ENCODE measurements at places on chromosomes 2 and 18.

DNA sequence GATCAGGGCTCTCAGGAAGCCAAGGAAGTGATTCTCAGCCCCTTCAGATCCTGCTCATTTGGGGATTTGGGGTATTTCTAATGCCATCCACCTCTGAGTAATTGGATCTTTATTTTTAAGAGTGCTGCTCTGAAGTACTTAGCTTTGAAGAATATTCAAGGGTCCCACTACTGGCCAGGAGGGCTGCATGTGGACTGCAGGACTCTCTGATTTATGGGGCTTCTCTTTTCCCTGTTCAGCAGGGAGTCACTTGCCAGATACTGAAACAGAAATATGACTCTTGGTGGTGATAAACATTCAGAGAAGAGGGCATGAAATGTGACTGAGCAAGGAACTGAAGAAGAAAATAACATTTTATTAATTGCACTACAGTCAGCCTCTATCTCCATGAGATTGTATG lies 138.5 kb downstream of the MTX2 start:
- no peaks in the 10 kb centered on the region for H3K36me3 ChIP-seq
- H3K4me1 ChIP-seq = no peaks in the 10 kb centered on the region
- no peaks in the 10 kb centered on the region for H3K27me3 ChIP-seq
- no peak for DNase-seq

DNA sequence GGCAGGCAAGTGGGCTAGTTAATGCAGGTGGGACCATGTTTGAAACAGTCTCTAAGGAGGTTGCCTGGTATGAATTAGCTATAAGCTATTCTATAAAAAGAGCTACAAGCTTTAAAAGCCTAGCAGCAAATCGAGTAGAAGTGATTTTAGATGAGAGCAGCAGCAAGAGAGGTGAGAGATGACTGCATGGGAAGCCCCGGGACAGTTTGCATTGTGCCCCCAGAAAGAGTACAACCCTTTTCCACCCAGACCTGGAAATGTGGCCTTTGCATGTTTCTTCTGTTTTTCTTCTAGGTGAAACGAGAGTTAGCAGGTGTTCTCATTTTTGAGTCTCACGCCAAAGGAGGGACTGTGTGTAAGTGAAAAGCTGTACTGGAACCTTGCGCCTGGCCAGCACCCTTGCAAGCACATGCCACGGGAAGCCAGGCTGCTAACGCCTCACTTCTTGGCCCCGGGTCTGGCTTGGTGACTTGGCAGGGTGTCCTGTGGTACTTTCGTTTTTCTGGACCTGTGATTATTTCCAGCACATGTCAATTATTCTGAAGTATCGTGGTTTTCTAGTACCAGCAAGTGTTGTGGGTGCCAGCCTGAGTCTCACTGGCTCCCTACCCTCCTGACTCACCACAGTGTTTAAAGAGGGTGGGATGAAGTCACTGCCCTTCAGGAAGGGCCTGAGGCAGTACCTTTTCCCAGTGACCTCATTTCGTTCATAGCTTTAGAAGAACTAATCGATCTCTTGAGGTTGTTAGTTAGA lies 90.3 kb upstream of the MAP3K20 start:
- no peak overlapping the region for H3K27ac ChIP-seq
- no peak overlapping the region for H3K4me3 ChIP-seq
- no peak for DNase-seq
- peaks cover 9% of the 10 kb centered on the region for H3K4me1 ChIP-seq

DNA sequence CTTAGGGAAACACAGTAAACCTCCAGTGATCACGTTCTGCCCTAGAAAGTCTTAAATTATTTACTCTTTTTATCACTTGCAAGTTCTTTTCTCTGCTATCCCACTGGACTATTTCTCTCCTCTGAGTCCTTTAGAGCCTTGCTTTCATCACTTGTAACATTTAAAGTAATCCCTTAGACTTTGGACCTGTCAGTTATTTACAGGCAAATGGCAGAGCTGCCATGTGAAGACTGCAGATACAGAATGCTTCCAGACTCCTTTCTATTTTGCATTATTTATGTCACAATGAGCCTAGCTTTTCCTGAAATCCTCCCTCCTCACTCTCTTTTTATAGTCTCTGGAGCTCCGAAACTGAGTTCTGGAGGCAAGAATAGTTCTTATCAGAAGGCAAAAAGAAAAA lies 325.6 kb upstream of the TRIB2 start:
- no peaks in the 10 kb centered on the region for H3K27me3 ChIP-seq
- H3K4me3 ChIP-seq = no peak overlapping the region
- no peaks in the 10 kb centered on the region for H3K4me1 ChIP-seq
- no peaks in the 10 kb centered on the region for H3K36me3 ChIP-seq

DNA sequence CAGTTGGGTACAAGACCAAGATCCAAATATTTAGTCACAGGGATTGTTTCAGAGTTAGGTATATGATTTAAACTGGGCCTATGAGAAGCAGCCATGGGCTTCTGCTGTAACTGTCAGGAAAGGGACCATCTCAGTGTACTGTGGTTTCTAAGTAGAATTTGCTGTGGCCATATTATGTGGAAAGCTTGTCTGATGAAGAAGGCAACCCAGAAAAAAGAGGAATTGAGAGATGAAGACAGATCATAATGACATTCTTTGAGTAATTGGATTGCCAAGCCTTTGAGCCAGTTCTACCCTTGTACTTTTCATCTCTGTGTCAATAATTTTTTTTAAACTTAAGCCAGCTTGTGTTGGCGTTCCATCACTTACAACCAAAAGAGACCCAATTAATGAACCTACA lies 259.6 kb downstream of the NUP35 start:
- H3K4me1 ChIP-seq = no peaks in the 10 kb centered on the region
- H3K27ac ChIP-seq = no peak overlapping the region
- H3K36me3 ChIP-seq = no peaks in the 10 kb centered on the region
- H3K27me3 ChIP-seq = no peaks in the 10 kb centered on the region
- DNase-seq = no peak

GRCh38 chr2:233436691-233437438 lies 82.6 kb downstream of the DGKD start:
- H3K4me1 ChIP-seq = no peaks in the 10 kb centered on the region
- DNase-seq = no peak
- H3K27me3 ChIP-seq = no peaks in the 10 kb centered on the region
- H3K36me3 ChIP-seq = no peaks in the 10 kb centered on the region
- H3K27ac ChIP-seq = no peak overlapping the region
